ENCODE measurements at places on chromosomes 7 and 10.
A peak's percentile ranks its signal among the peaks of the same experiment; 100 is the strongest.

GRCh38 chr10:68096913-68097516 is 12.3 kb upstream of the MYPN start:
- peak; percentile 1 for DNase-seq

GRCh38 chr10:116251602-116252395 is 21.2 kb downstream of the GFRA1 start:
- DNase-seq = no peak

DNA sequence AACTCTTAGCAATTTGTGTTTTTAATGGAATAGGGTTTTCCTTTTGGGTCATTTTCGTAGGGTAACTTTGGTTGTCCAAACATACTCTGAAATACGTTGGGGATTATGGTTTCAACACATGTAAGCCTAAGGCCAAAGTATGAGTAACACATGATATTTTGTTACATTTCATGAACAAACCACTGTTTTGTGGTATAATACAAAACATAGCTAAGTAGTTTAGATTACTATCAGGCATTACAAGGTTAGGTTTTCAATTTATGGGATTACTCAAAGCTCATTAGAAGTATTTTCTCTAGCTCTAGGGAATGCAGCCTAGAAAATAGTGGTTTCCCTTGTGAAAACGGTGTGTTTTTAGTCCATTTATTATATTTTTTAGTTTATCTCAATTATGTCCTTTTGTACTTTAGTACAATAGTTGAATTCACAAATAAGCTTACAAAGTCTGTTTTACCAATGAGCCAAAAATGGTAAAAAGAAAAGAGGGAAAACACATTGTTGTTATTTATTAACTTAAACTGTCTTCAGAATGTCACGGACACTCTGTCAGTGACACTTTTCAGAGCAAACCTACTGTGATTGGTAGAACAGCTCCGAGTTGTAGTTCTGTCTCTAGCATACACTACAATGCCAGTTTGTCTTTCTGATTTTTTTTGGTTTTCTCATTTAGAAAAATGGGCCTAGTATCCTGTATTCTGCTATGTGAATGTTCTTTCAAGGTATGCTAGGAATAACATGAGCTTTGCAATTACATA is 473.7 kb downstream of the SUGCT start:
- DNase-seq = no peak

DNA sequence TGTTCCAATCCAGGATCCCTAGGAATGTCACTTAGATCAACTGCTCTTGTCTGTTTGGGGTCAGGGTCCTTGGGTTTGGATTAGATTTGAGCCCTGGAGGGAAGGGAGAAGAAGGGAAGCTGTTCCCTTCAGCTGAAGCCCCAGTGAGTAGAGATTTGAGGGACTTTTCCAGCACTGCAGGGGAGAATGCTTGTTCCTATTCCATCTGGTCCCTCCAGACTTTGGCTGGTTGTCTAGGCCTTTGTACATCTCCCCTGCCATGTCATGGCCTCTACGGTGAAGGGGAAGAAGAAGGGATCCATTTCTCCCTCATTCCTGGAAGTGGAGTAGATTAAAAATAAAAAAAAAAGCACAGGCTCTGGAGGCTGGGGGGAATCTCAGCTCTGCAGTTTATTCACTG is 11.1 kb downstream of the C10orf62 start:
- DNase-seq = peak; percentile 10

DNA sequence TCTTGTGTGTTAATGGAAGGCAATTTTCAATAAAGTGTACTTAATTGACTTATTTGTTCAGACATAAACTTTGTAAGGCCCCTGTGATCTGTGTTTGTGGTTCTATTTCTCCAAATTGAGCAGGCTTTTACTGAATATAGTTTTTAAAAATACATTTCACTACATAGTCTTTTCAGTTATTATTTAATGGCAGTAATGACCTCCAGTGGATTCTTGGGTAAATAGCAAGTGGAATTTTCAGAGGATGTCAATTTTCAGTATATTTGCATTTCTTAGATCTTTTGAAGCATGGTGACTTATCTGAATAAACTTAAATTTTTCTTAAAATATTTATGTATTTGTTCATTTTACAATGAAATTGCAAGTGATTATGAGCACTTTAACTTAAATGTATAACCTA is 203.1 kb upstream of the PCLO start:
- DNase-seq = no peak

- DNase-seq = no peak
Observed at GRCh38 chr7:106070567-106071254, 41.4 kb downstream of the SYPL1 start.

DNA sequence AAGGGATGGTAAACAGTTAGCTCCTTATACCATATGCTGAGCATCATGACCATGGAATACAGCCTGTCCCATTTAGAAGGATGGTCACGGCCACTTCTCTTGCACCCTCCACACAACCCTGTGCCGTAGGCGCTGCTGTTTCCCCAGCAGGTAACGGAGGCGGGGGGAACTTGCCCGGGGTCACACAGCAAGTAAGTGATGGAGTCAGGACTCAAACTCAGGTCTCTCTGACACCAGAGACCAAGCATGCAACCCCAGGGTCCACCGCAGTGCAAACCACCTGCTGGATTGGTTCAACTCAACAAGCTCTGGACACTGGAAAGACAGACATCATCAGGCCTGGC is 71.6 kb downstream of the ZRANB1 start:
- DNase-seq = no peak

DNA sequence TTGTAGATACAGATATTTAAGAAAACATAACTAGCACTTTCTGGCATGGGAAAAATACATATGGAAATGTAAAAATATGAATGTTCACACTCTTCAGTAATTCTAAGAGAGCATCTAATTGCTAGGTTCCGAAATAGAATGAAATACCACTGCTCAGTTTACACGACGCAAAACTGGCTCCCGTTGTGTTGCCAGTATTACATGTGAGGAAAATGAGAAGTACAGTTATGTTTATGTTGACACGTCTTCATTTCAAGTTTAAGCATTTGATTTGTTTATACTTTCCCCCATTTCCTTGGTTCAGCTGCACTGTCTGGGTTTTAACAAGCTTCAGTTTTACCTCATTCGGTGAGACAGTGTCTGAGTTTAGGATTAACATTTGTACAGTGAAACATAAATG is 275.8 kb upstream of the SEMA3D start:
- DNase-seq = no peak

GRCh38 chr10:31621733-31622132 is 302.7 kb downstream of the ZEB1 start:
- no peak for DNase-seq

GRCh38 chr10:117345143-117345542 is 30.1 kb downstream of the PDZD8 start:
- no peak for DNase-seq

DNA sequence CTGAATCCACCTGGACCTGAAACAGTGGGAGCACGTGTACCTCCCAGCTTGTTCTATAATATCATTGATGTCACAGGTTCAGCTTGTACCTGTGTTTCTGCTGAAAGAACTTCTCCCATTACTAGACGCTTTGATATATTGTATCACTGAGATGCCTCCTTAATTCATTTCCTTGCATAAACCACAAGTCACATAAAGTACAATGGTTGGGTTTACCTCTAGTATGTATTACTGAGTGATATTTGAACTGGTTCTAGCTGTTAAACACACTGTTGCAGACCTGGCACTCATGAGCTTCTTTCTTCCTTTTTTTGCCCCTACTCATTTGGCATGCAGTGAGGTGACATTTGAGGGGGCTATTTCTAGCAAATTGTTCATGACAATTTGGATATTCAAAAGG is 106.6 kb upstream of the KLF14 start:
- DNase-seq = no peak

DNA sequence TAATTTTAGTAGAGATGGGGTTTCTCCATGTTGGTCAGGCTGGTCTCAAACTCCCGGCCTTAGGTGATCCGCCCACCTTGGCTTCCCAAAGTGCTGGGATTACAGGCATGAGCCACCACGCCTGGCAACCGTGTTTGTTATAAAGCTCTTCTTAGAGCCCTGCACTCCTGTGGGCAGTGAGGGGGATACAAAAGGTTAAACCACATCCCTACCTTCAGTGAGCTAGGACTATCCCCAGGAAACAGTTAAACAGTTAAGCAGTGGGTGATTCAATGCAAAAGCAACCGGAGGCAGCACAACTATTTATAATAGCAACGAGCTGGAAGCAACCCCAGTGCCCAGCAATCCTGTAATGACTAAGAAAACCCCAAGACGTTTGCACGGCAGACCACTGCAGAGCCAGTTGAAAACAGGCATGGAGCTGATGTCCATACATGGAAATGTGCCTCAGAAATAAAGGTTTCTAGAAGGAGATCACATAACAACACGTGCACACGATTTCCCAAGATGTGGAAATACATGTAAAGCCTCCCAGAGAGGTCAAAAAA is 107.2 kb upstream of the LYZL2 start:
- no peak for DNase-seq

DNA sequence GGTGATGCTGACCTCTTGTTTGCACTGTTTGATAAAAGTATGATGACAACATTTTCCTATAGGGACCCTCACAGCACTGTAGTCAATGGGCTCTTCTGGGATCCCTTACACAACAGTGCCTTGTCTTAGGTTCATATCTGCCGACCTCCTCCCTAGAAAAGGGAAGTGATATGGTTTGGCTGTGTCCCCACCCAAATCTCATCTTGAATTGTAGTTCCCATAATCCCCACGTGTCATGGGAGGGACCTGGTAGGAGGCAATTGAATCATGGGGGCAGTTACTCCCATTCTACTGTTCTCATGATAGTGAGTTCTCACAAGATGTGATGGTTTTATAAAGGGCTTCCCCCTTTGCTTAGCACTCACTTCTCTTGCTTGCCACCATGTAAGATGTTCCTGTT is 23.1 kb downstream of the ZC3HAV1 start:
- DNase-seq = no peak

GRCh38 chr7:103988468-103989199 is 824 bp downstream of the RELN start:
- DNase-seq = peak; percentile 63

GRCh38 chr7:153934629-153935028 is 117.6 kb upstream of the DPP6 start:
- peak; percentile 49 for DNase-seq

- no peak for DNase-seq
Observed at GRCh38 chr10:102670871-102671434, 26.7 kb downstream of the TRIM8 start.

GRCh38 chr7:29878081-29878688 is 71.9 kb downstream of the WIPF3 start:
- no peak for DNase-seq

DNA sequence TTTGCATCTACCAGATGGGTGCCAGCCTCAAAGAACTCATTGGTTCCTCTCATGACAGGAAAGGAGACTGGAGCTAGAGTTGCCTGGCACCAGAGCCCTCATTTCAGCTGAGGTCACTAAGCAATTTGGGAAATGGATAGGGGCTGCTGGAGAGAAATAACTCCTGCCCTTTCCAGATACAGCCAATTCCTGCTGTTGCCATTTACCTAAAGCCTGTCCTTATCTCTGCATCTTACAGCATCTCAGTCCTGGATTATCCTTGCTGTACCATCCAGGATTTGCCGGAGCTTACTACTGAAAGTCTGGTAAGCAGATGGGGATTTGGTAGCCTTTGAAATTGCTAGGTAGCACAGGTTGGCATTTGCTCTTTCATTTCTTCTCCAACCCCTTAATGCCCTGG is 31.9 kb upstream of the SMKR1 start:
- DNase-seq = no peak

GRCh38 chr7:138079137-138079536 is 2.9 kb downstream of the AKR1D1 start:
- DNase-seq = no peak

GRCh38 chr10:104391150-104391968 is 37.7 kb downstream of the CFAP58 start:
- DNase-seq = no peak

DNA sequence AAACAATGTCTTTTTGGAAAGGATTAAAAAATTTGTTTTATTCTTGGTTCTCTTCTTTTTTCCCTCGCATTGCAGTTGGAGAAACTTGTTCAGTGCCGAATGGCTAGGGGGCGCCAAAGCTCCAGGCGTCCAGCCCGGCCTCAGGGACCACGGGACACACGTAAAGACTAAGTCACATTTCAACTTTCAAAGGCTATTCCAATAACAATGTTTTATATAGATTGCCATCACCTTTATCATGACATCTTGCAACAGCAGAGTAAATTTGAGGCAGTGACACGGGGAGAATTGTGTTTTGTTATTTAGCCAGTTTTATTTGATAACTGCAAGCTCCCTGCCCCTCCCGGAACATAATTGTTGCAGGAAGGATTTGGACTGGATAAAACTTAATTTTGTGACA is 2.2 kb upstream of the IGFBP3 start:
- no peak for DNase-seq

DNA sequence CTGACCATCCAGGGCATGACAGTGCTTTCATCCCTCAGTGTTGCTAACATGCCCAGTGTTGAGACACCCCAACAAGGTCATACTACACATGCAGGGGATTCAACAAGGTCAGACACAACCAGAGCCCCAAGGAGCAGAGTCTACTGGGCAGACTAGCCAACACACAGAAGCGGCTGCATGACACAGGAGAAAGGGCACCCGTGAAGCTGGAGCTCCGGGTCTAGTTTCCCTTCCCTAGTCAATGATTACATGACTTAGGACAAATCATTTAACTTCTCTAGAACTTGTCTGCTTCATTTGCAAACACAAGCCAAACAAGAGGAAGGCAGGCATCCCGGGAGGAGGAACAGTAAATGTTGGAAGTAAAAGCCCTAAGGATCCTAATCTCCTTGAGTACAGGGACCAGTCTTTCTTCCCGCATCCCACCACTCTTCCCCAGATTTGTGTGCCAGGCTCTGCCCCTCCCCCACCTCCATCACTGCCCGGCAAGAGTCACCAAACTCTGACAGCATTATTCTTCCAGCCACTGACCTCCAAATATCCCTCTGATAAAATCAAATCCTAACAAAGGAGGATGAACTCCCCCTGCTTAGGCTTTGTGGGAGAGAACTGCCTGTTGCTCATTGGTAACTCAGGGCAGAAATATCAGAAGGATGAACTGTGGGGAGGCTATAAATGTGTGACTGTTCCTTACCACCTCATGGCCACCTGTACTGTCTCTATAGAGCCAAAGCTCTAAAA is 104.3 kb downstream of the KCNMA1 start:
- DNase-seq = no peak

- DNase-seq = no peak
Observed at GRCh38 chr7:80478683-80479082, 33.2 kb downstream of the GNAT3 start.

- peak; percentile 67 for DNase-seq
Observed at GRCh38 chr10:63537536-63537935, 16.3 kb downstream of the REEP3 start.

GRCh38 chr10:119775529-119775928 is 49.7 kb downstream of the INPP5F start:
- no peak for DNase-seq

DNA sequence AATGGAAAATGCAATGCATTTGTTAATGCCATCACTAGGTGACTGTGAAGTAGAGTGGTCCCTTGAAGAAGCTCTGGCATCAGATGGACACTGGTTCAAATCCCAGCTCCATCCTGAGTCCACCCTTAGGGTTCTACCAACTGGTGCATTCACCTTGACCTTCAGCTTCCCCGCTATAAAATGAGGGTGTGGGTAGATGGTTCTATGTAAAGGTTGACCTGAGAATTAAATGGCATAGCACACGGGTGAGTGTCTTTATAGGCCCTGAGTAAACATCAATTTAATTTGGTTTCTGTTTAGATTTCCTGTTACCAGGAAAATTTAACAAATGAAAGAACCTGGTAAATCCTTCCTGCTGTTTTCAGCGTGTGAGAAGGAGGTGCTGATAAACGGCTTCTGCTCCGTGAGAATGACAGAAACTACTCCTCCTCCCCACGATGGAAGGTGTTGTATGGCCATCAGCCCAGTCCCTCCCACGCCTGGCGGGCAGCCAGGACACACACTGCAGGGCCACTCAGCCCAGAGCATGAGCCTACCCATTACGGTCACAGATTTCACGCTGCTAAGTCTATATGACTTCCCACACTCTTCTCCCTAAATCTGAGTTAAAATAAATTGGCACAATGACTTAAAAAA is 210.1 kb downstream of the TNS3 start:
- peak; percentile 76 for DNase-seq
